ENCODE measurements at places on chromosomes 4 and X.

DNA sequence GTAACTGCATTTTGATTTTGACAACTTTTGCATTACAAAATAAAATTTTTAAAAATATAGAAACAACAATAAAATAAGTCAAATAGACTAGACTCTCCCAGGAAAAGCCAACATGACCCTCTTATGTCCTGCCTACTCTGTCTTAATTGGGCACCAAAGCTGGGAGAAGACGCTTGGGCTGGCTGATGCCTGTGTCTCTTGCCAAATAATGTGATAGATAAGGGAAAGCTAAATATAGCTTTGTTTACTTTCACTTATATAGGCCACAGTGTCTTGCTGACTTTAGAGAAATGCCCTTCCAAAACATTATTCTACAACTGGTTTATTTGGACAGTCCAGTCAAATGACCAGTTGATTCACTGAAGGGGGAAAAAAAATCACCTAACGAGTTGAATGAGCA is 54.2 kb downstream of the FMR1NB start:
- DNase-seq = no peak

GRCh38 chr4:184439386-184439785 is 35.0 kb downstream of the IRF2 start:
- DNase-seq = no peak

DNA sequence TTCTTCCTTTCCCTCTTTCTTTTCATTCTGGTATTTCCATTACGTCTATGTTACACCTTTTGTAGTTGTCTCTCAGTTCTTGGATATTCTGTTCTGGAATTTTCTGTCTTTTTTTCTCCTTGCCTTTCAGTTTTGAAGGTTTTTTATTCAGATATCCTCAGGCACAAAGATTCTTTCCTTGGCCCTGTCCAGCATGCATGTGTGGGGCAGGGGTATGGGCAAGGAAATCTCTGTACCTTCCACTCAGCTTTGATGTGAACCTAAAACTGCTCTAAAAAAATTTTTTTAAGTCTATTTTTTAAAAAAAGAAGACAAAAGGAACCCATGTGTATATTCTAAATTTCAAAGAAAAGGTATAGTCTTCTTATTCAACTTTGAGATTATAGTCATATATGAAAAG is 180.5 kb downstream of the SOWAHB start:
- no peak for DNase-seq

- no peak for DNase-seq
Measured at GRCh38 chrX:15142084-15142715, 127.7 kb downstream of the ASB9 start.

- no peak for DNase-seq
Measured at GRCh38 chr4:23401572-23401971, 488.3 kb downstream of the PPARGC1A start.

DNA sequence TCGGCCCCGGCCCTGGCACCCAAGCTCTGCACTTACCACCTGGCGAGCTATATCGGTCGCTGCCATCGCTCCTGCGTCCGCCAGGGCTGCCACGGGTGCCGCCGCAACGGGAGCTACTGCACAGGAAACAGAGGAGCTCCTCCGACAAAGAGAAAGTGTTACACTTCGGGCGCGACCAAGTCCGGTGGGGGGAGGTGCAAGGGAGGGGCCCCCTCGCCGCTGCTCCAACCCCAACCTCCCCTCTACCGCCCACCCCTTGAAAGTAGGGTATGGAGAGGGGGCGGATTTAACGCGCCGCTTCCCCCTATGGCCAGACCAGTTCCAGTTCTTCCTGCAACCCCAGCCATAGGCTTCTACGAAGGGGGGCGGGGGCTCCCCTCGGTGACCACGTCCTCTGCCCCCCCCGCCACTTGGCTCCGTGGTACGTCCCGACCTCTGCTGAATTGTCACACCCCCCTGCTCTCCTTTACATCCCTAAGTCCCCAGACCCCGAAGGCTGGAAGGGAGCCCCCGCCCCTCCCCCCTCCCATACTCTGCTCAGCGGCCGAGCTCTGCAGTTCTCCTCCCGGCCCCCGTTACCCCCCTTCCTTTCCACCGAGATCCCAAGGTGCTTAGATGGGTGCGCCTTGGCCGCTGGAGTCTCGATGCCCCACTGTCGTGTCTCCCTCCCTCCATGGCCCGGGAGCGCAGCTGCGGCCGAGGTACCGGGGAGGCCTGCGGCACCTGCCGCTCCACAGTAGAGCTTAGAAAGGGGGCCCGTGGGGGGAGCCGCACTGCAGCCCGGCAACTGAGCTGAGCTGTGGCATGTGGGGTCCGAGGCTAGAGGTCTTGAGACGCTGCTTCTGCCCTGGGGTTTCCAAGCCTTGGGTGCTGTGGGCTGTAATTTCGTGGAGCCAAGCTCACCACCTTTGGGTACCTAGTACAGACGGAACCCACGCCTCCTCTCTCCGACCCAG is at the start of gene SEPTIN6:
Gene SEPTIN6 (minus strand): TSS at position 129 of the 956 bp plus-strand sequence. CDS start 63 bp downstream, at position 66.
- DNase-seq = peak; percentile 94

GRCh38 chr4:7052313-7052712 is 9.1 kb downstream of the TADA2B start:
- no peak for DNase-seq

DNA sequence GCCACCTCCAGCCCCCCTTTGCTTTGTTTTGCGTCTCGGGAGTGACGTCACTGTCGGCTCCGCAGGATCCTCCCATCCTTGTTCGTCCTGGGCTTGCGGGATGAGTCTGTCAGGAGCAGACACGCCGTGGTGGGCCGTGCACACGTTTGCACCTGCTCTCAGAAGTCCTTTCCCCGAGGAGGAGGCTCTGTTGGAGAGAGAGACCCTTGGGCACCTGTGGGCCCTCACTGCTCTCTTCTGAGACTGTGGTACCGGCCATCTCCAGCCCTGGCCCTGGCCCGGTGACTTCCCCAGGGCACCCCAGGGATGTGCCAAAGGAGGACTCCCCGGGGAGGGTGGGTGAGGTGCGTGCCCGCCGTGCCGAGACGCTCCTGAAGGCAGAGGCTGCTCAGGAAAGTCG is 76.1 kb upstream of the PPP2R3B start:
- DNase-seq = no peak

DNA sequence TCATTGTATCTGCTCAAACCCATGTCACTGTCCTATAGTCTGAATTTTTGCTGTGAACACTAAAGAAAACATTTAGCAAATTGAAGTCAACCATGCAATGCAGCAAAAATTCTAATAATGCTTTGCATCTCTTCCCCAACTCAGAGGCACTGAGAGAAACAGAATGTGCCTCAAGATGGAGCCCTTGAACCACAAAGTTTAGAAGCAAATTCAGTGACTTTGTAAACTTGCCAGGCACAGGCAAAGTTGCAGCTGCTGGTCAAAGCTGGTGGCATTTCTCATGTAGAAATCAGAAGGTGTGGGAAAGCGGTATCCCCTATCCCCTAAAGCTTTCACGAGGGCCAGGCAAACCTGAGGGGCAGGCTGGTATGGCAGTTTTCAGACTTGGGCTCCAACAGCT is 121.7 kb upstream of the DIPK2B start:
- peak; percentile 56 for DNase-seq

DNA sequence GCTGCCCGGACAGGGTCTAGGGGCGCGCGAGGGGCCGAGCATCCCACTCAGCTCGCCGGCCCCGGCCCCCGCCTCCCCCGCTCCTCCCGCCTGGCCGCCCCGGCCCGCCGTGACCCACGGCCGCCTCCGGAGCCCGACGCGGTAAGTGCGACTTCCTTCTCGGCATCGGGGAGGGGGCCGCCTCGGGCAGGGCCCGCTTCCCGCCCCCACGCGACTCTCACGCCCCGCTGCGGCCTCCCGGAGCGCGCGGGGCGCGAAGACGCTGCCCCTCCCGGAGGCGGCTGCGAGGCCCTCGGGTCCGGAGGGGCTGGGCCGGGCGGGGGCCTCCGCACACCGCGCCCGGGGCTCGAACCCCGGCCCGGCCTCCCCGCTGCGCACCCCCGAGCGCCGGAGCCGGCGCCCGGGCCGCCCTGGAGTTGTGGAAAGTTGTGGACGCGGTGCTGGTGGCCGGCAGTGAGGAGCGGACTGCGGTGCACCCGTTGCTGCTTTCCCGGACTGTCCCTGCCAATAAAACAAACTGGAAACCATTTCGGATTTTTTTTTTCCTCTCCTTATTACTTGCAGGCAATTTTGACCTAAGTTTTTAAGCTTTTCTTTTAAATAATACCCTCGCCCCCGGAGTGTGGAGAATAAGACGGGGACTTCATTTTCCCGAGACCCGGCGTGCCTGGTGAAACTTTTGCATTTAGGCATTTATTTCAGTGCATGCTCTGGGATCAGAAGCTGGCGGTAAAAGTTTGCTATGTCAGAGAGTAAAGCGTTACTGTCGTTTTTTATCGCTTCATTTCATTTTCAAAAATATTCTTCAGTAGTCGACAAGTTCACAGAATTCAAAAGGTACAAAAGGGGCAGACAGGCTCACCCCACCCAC is 13.0 kb upstream of the TMEM156 start:
- peak; percentile 69 for DNase-seq

- no peak for DNase-seq
Measured at GRCh38 chrX:8663325-8663724, 68.6 kb downstream of the ANOS1 start.

- no peak for DNase-seq
Measured at GRCh38 chrX:151793886-151794285, 59.3 kb downstream of the CNGA2 start.
